Activated T-helper 1 cell treated with anti-CD3 and anti-CD28 coated beads, Interleukin-2, amount 50 U/mL, for 16 hours (primary cell): ENCODE measurements at places on chromosomes 2 and 18.

- DNase-seq = no peak
These were observed 7.9 kb downstream of the MFSD6 start for GRCh38 chr2:190415794-190416775.

DNA sequence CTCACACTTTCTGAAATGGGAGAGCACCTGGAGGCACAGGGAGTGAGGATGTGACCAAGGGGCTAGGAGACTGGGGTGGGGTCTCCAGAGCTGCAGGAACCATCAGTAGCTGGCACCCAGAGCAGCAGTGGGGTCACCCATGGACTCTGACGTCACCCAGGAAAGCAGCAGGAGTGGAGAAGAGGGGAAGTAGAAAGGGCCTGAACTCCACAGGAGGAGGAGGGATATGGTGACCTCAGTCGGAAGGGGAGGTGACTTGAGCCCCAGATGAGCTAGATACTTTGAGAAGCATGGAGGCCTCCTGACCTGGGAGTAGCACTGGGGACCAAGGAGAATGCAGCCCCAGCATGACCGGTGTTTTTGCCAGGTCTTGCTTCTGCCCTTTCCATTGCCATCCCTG lies 8.8 kb downstream of the NMUR1 start:
- DNase-seq = no peak

DNA sequence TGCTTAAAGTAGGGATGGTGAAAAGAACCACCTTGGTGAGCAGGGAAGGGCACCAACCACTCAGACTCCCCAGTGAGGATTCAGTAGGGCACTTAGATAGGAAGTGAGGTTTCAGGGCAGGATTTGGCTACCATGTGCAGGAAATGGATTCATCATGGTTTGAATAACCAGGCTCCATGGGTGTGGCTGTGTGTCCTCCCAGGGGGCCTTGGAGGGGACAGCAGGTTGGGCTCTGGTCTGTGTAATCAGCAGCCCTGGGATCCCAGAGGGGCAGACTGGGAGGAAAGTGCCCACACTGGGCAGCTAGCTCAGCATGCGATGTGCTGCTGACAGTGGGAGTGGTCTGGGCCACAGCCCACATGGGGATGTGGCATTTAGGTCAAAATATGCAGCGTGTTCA lies 224.6 kb downstream of the CELF4 start:
- no peak for DNase-seq

GRCh38 chr2:114661971-114662939 lies 219.8 kb downstream of the DPP10 start:
- no peak for DNase-seq

GRCh38 chr2:113831161-113831560 lies 58.7 kb upstream of the ACTR3 start:
- DNase-seq = no peak

DNA sequence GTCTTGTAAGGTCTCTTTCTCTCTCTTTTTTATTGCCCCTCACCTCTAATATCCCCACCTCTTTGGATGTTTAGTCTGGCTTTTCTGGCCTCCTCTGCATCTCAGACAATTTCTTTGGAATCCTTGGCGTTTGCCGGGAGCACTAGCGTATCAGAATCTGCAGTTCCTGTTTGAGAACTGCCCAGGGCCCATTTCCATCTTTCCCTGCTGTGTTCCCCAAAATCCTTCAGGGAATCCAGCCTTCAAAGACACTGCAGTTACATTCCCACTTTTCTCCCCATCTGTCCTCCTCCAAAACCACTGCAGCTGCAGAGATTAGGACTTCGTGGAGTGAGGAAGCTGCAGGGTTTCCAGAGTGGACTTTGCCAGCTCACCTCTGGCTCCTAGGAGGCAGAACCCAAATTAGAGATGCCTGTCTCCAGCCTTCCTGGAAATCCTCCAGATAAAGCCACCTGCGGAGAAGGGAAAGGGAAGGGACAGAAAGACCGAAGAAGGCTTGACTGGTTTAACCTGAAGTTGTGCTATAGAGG lies 2.7 kb downstream of the VSNL1 start:
- DNase-seq = no peak

- DNase-seq = no peak
These were observed 370.8 kb downstream of the DSEL start for GRCh38 chr18:67145586-67146292.

DNA sequence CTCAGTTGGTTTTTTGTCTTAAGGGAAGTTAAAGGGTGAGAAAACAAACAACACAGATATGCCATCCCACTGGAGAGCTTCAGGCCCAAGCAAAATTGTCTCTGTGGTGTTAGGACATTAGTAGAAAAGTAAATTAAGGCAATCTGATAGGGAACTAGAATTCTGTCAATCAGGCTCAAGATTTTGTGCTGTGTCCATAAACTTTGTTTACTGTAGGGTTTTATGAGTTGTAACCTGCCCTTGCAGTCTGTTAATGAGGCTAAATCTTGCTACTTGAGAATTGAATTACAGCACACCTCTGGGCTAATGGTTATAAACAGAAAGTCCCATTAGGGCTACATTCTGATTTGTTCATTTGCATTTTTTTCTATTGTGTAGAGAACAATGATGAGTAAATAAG lies 78.0 kb upstream of the OTX1 start:
- no peak for DNase-seq

GRCh38 chr2:100589527-100589926 lies 26.7 kb downstream of the PDCL3 start:
- no peak for DNase-seq

DNA sequence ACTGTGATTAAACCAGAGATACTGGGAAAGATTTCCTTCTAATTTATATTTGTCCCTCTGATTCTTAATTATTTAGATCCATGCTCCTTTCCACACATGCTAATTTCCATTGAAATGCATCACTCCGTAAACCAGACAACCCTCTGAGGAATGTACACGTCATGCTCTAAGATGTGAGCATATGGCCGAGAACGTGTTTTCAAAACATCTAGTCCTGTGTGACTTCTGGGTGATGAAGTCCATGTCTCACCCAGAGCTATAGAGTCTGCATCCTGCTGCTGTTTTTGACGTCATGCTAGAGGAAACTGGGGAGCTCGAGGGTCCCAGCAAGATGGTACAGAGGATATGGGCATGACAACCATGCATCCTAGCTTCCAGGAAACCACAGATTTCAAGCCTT lies 53.6 kb downstream of the CAPN13 start:
- no peak for DNase-seq

DNA sequence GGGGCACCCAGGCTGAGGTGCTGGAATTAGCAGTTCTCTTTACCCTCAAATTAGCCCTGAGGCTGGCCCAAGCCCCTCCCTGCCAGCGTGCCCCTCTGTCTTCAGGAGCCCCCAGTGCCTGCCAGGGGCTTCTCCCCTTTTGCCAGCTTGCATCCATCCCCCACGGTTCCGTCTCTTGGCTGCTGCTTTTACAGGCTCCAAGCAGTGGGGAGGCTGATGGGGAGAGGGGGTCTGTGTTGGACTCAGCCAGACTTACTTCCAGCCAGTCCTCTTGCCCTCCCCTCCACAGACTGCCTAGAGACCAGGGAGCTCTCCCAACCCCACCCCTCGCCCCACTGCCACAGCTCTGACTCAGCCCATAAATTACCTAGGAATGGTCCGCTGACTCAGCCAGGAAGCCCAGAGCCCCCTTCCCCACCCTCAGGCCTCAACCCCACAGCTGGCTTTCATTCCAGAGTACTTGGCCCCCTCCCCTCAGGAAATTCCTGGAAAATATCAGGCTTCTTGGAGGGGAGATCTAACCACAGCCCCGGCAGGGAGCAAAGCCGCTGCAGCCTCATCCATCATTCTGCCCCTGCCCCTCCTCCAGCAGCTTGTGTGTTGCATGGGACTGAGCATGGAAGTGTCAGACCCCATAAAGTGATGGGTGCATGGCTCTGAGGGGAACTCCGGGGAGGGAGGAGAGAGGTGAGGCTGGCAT lies 184.6 kb downstream of the ZFP36L2 start:
- DNase-seq = no peak

DNA sequence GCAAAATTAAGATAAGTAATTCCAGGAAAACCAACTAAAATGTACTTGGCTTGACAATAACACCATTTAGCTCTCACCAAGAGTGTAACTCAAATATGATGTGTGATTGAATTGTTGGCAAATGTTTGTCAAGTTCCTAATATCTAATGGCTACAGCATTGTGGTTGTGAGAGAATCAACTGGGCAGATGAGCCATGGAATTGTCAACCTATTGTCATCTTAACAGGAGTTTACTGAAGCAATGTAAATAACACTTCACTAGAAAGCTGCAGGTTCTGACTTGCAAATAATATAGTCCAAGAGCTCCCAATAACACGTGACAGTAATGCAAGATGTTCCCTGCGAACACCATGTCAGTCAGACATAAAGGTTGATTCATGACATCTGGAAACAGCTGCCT lies 495.2 kb upstream of the MEIS1 start:
- DNase-seq = no peak

DNA sequence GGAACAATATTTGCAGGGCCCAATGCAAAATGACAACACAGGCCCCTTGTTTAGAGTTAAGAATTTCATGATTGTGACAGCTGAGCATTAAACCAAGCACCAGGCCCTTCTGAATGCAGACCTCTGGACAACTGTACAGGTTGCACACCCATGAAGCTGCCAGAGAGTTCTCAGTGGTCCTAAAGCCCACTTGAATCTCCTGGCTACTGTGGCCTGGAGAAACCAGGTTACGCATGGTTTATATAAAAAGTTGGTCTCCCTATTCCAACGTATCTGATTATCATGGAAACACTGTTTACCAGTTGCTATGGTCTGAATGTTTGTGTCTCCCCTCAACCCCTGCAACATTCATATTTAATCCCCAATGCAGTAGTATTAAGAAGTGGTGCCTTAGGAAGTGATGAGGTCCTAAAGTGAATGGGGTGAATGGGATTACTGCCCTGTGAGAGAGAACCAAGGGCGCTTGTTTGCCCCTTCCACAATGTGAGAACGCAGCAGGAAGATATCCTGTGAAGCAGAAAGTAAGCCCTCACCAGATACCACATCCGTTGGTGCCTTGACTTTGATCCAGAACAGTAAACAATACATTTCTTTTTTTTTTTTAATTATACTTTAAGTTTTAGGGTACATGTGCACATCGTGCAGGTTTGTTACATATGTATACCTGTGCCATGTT lies 48.0 kb upstream of the ANXA4 start:
- no peak for DNase-seq

- no peak for DNase-seq
These were observed 276.3 kb upstream of the PARD3B start for GRCh38 chr2:204268971-204269370.

DNA sequence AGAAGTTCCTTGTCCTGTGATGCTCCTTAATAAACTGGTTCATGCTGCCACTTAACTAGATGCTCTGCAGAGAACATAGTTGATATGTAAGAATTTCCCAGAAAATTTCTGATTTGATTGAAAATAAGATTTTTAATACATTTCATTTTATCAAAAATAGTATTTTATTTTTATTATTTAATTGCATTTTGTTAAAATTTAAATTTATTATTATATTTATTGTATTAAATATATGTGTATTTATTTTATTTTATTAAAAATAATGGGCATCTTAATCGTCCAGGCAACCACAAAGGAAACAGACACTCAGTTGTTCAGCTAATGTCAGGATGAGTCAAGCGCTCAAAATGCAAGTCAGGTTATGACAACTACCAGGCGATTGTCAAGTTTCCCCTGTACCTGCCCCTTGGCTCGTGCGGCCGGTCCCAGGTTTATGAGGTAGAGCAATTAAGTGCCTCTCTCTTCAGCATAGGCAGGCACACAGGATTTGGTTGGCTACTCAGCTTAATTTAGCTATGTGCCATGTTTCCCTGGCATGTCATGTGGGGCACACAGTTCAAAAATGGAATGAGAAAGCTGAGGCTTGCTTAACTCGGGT lies 361.2 kb downstream of the RND3 start:
- no peak for DNase-seq

- DNase-seq = peak; percentile 23
These were observed 485 bp upstream of the GALNT3 start for GRCh38 chr2:165794536-165794928.

DNA sequence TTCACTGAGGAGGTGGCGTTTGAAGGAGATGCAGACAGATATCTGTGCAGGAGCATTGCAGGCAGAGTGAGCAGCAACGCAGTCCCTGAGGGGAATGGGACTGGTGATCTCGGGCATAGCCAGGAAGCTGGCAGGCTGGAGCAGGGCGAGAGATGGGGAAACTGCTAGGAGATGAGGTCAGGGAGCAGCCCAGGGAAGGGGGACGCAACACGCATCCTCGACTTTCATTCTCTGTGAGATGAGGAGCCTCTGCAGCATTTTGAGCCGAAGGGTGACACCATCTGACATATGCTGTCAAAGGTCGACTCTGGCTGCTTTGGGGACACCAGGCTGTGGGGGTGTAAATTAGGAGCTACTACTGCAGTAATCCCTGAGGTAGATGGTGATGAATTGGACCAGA lies 4.3 kb upstream of the CHRNA1 start:
- DNase-seq = no peak

DNA sequence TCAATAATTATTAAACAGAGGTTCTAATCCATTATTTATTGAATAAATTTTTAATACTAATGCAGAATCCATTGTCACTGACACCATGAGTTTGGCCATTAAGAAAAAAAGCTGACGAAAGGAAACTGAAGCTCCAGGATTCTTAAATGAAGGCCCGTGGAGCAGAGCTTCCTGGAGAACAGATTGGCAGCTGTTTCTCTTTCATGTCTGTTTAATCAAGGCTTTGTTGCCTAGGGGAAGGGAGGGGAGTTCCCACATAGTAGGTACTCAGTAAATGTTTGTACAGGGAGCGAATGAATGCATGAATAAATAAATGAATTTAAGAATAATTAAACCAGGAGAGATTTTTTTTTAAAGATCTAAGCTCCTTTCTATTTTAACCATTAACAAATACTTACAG lies 315.1 kb upstream of the KLHL29 start:
- no peak for DNase-seq

DNA sequence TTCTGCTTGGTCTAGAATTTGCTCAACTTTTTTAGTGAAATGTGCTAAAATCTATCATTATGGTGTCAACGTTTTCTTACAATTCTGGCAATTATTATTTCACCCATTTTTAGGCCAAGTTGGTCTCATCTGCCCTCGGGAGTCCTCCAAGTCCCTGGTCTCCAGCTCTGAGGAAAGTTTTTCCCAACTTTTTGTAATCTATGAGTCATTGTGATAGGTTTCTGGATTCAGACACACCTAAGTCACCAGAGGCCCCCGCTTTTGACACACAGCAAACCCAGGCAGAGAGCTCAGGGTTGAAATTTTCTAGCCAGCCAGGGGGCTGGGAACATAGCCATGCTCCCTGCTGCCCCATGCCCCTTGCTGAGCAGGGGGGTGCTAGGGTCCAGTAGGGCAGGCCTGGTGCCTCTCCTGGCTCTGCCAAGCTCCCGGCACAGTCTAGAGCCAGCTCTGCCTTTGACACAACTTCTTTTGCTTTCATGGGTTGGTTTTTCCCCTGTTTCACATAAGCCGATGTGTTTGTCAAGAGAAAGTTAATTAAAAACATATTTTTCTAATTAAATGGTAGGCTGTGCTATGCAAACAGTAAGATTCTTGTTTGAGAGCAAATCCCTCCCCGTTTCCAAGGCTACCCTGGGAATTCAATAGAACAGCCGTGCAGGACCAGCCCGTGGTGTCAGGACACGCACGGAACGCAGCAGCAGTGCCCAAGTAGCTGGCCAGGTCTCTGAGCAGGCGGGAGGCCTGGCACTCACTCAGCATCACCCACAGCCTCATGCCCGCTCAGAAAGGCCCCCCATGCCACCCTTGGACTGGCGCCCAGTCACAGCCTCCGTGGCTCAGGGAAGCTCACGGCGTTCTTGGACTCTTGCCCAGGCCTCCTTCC lies 25.5 kb upstream of the SNED1 start:
- DNase-seq = no peak

GRCh38 chr2:147438882-147439281 lies 405.9 kb upstream of the ACVR2A start:
- DNase-seq = no peak
